Motor neuron (in vitro differentiated cells): ENCODE measurements at places on chromosomes 5 and 9. TPM values are rescaled to one million over a fixed set of nuclear protein-coding genes. Genes with fewer than 3 reads are reported as not detected.

- ATAC-seq, result no peak
Observed at GRCh38 chr5:96316017-96316416, 117.0 kb downstream of the PCSK1 start.

GRCh38 chr9:129987047-129987446, 55.9 kb downstream of the FNBP1 start:
- no peak for ATAC-seq

DNA sequence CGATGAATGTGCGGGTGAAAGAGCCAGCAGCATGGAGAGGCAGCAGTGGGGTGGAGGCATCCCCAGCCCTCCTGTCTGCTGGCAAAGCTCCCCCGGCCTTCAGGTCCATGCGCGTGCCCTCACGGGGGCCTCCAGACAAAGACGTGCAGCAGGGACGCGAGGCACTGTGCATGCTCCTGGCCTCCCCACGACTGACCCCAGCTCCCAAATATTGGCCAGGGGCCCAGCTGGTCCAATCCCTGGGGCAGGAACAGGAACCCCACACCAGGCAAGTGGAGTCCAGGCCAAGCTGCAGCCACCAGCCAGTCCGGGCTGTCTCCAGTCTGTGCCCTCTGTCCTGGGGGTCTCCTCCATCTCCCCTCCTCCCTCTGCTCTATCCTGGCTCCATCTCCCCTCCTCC, 33.5 kb upstream of the LRRC14B start:
- no peak for ATAC-seq

DNA sequence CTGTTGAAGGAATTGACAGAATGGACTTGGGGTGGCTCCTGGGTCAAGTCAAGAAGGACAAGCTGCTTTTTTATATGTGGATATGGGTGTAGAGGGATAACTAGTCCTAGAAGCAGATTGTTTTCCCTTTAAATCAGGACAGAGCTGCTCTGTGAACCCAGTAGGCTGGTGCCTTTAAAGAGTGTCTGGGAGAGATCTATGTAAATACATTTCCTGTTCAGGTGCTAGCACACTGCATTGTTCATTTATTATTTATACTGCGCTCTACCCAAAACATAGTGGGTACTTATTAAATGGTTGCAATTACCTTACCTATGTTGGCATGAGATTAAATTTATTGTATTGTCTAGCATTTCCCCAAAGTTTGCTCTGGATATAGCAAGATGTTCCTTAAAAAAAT, 86.6 kb upstream of the EQTN start:
- ATAC-seq, result no peak

GRCh38 chr5:31280210-31280609, 86.7 kb downstream of the CDH6 start:
- ATAC-seq, result no peak

Gene FGF1
- 3.0 and 5.7 TPM in 2 replicates for total RNA-seq

Gene TXNDC8
- total RNA-seq, result not detected in 2 replicates

Gene CLIC3
- not detected in 2 replicates for total RNA-seq

Gene FOXI1
- 0.09 and 0.21 TPM in 2 replicates for total RNA-seq

Gene EIF4E1B
- 0.32 and 0.47 TPM in 2 replicates for total RNA-seq
